ENCODE measurements at places on chromosomes 5 and 9. TPM values are rescaled to one million over a fixed set of nuclear protein-coding genes. Genes with fewer than 3 reads are reported as not detected.

The SLC6A7 gene
- not detected for total RNA-seq

GRCh38 chr5:124154714-124155113, 591.7 kb downstream of the ZNF608 start:
- DNase-seq = no peak

- no peak for DNase-seq
Observed at GRCh38 chr5:102542057-102542456, 43.3 kb upstream of the SLCO6A1 start.

- DNase-seq = peak; percentile 68
Observed at GRCh38 chr9:113631871-113632665, 168.5 kb downstream of the RGS3 start.

DNA sequence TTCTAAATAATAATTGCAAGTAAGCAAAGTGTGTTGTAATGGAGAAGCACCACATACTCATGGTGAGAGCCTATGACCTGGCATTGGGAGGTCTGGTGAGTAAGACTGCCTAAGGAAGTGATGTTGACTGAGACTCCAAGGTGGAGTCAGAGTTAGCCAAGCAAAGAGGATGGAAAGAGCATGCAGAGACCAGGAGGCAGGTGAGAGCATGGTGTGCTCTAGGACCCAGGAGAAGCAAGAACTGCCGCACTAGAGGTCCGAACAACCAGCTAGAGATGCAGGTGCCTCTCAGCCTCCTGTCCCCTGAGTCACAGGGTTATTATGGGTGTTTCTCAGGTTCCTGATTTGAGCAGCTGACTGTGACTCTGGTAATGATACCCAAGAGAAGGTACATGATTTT, 27.3 kb downstream of the ANP32B start:
- peak; percentile 39 for DNase-seq

DNA sequence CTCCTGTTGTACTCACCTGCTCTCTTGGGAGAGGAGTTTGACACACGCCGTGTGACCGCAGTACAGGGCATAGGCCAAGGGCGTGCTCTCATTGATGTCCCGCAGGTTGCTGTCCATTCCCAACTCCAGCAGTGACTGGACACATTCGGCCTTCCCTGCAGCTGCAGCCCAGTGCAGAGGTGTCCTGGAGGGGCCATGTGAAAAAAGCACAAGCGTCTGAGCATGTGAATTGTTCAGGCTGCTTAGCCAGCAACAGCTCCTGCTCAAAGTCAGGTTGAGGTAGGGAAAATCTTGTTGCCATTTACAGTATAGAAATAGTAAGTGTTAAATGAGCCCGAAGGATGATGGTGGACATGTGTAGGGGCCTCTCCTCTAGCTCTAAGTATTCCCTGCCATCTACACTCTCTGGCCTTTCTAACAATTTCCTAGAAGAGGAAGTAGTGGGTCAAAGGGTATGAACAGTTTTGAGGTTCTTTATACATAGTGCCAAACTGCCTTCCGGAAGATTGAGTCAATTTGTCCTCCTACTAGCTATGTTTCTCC, 116.5 kb downstream of the ANKRD55 start:
- DNase-seq = no peak

The ZNF474 gene
- 0.11 TPM for total RNA-seq

DNA sequence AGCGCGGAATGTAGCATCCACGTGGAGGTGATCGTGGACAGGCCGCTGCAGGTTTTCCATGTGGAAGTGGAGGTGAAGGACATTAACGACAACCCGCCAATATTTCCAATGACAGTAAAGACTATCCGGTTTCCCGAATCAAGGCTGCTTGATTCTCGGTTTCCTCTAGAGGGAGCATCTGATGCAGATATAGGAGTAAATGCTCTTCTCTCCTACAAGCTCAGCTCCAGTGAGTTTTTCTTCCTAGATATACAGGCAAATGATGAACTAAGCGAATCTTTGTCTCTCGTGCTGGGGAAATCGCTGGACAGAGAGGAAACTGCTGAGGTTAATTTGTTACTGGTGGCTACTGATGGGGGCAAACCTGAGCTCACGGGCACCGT, 598 bp downstream of the PCDHA2 start:
- no peak for DNase-seq

DNA sequence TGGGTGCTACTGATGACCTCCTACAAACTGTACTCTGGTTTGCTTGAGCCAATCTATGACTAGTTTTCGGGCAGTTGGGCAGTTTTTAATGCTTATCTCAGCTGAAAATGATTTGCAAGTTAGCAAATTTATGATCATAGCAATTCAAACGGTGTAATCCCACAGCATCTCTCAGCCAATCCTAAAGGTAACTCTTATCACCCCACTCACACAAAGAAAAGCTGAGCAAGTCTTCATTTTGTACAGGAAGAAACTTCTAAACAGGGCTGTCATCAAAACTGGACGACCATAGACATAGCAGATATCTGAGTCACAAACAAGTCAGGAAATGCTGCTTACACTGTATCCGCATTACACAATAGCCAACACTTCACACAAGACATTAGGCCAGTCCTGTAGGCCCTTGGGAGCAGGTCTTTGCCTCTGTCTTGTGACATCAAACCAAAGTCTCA, 2.6 kb upstream of the ENC1 start:
- DNase-seq = peak; percentile 95

The CAVIN4 gene
- total RNA-seq = 0.76 TPM

DNA sequence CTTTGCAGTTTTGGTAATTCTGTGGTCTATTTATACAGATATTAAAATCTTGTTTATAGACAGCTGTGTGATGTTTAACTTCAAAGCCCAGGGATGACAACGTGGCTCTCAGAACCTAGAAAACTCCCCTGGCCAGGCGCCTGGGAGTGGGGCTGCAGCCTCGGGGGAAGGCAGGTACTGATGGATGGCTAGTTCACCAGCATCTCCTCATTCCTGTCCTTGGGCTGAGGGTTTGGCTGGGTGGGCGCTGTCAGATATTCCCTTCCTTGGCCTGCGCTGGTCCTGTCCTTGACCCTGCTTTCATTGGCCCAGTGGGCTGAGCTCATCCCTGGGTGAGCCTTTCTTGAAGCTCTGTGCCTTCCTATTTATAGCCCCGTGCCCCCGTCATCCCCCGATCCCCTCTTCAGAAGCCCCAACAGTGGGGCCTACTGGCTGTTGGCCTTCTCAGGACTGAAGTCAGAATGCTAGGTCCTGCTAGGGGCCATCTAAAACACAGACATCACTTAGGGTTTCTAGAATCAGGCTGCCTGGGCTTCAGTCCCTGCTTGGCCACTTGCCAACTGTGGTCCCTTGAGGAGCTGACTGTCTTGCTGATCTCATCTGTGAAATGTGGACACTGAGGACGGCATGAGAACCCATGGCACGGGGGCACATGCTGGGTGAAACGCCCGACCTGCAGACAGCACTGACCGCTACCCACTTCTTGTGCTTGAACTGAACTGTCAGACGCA, 20.9 kb downstream of the SH3GLB2 start:
- DNase-seq = no peak

- DNase-seq = no peak
Observed at GRCh38 chr5:7186818-7187217, 209.1 kb upstream of the ADCY2 start.

DNA sequence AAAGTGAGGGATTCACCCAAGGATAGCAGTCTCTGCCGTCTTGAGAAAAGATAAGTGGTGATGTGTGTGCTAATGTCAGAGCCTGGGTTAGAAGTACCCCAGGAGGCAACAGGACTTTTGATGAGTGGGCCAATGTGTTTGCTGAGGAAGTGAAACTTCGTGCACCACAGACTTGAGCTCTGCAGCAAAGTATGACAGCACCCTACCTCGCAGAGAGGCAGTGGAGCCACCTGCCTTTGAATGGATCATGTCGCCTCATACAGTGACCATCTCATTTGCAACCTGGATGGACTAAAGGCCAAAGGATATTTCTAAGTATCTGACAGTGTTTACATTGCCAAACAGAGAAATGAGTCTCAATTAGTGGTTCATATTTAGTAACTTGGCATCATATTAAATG, 593.9 kb upstream of the GRAMD2B start:
- DNase-seq = no peak

The DMGDH gene
- 0.53 TPM for total RNA-seq

DNA sequence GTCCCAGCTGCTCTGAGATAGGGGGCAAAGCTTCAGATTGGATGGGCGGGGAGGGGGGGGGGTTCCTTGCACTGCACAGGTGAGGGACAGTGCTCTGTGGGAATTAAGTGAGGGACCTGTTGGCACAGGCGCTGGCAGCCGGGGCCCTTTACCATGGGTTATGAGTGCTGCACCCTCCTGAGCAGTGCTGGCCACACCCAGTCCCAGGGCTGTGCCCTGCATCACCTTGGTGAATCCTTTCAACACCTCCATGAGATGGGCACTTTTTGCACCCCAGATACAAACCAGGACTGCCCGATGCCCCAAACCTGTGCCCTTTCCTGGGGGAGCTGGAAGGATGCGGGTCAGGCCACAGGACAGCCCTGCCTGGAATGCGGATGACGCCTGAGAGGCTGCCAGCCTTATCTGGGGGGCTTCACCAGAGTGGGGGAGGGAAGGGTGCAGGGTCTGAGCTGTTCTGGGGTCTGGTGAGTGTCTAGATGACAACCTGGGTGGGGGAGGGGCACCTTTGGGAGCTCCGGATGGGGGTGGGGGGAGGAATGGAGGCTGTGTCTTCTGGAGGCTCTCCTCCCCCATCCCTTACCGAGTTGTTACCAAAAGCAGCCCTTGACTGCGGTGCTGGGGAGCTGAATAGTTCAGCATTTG, 5.2 kb downstream of the CRB2 start:
- DNase-seq = no peak

- no peak for DNase-seq
Observed at GRCh38 chr5:166719991-166720390, 1571.5 kb upstream of the WWC1 start.

The SLC46A2 gene
- total RNA-seq = not detected

The ENTREP1 gene
- total RNA-seq = not detected

DNA sequence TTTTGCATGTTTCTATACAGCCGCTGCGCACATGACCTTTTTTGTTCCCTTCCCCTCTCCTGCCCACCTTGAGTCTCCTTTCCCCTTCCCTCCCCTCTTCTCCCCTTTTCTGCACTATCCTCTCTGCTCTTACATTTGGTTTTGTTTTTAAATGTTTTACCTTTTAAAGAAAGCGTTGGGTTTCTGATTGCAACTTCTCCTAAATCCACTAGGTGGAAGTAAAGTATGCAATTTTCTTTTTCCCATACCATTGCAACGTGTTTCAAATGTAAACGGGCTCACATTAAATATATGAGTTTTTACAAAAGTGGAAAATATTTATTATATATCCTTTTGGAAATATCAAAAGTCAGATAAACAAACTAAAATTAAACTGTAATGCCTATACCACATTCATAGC, 500.9 kb downstream of the DIRAS2 start:
- DNase-seq = no peak

DNA sequence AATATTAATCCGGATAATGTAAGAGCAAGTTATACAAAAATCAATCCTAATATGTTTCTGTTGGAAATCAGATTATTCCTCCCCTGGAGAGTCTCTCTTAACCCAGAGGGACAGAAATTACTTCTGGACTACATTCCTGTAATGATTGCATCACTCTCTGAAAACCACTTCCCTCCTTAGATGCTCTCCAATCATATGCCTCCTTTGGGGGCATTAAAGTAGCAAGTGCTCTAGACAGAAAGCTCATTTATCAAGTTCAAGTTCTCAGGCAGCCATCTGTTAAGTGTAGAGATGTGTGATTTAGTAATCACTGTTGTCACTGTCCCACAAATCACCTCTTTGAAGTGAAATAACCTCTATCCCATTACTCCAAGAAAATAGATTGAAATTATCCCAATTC, 247.1 kb downstream of the SLCO4C1 start:
- DNase-seq = no peak

DNA sequence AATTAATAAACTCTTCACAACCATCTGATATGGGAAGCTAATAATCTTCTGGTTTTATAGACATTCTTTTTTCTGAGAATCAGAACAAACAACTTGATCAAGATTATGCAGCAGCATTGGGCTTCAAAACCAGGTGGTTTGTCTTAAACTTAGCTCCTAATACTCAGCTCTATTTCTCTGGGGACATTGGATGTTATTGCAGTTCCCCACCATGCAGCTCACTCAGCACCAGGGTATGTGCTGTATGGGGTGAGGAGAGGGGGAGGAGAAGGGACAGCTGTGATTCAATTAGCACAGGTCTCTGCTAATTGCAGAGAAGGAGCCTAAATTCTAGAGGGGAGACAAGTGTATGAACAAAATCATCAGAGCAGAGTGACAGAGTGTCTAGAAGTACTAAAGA, 210.7 kb upstream of the TNC start:
- no peak for DNase-seq

The ANKRD34B gene
- not detected for total RNA-seq

The THBS4 gene
- 0.21 TPM for total RNA-seq

DNA sequence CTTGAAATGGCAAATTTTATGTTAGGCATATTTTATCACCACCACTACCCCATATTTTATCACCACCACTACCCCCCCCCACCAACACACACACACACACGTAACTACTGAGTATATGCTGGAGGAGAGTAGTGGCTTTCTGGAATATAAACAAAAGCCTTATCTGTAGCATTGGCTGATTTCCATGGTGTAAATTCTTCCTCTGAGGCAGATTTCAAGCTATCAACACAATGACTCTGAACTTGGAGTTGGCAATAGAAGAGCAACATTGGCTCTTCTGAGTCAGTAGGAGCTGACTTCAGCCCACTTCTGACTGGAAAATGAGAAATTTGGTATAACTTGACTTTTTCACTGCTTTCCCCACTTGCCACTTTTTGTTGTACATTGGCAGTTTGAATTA, 143.0 kb downstream of the CAVIN4 start:
- DNase-seq = no peak

The ACTBL2 gene
- not detected for total RNA-seq

The OTP gene
- not detected for total RNA-seq

GRCh38 chr9:35555881-35556280, 49.2 kb upstream of the TESK1 start:
- no peak for DNase-seq

DNA sequence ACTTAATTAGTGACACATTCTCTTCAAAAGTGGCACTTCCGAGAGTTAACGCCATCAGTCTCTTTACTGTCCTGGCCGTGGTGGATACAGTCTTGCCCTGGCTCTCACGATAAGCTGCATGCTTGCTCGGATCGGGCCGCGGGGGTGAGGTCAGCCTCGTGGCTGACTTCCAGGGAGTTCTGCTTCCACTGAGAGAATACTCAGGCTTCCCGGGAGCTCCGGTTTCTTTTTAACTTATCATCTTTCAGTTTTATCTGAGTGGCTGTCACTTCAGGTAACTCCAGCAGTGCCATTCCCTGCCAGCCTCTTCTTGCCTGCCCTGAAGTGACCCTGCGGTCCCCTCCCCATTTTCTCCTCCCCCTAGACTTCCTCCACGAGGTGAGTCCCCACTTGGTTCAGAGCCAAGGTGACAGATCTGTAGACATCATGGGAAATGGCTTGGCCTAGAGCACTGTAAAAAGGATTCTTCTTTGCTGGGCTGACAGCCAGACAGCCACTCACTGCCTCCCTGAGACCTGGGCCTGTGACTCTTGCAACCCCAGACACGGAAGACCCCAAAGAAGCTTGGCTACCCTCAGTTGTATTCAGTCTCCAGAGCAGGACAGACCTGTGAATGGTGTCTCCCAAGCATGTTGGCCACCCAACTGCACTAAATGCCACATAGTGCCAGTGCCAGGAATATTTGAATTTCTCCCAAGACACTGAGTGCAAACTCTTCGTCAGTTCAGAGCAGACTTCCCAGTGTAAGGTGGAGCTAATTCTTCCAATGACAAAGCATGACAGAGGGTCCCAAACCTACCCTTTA, 95.1 kb downstream of the DAPK1 start:
- peak; percentile 37 for DNase-seq

GRCh38 chr9:29044959-29045358, 1471.7 kb upstream of the C9orf72 start:
- no peak for DNase-seq

- no peak for DNase-seq
Observed at GRCh38 chr9:89864731-89865130, 259.9 kb downstream of the GADD45G start.

The PCSK1 gene
- not detected for total RNA-seq
